ENCODE measurements at places on chromosomes 5 and 9. TPM values are rescaled to one million over a fixed set of nuclear protein-coding genes. Genes with fewer than 3 reads are reported as not detected.

DNA sequence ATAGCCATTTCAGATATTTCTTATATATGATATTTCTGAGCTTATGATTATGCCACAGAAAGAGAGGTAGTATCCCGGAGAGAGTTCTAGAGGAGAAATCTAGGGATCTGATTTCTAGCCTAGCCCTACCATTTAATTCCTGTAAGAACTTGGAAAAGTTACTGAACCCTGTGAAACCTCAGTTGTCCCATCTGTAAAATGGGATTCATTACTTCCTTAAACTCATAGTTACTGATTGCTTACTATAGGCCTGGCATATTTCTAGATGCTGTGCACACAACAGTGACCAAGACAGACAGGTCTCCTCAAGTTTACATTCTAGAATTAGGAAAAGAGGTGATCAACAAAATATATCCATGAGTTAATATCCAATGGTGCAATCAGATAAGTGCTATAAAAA lies 30.8 kb upstream of the SMAD5 start:
- DNase-seq, result no peak

GRCh38 chr5:171308453-171309275 lies at the start of gene TLX3:
Gene TLX3, plus strand, starts transcription at chr5:171309248. Its CDS starts 118 bp downstream, at chr5:171309366.
- DNase-seq, result peak; percentile 46

DNA sequence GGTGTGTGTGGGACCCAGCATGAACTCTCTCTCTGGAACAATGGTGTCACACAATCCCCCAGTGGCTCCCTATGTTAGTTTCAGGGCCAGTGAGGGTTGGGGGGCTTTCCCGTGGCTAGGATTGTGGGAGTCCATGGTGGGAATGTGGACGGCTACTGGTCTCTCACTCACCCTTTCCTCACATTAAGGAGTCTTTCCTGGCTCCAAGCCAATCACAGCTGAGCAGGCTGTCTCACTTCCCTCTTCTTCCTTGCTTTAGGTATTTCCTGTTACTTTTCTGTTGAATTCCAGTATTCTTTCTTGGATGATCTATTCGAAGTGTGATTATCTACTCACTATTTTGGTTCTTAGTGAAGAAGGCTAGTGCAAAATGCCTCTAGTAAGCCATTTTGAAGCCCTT lies 324.4 kb upstream of the MPDZ start:
- DNase-seq, result no peak

DNA sequence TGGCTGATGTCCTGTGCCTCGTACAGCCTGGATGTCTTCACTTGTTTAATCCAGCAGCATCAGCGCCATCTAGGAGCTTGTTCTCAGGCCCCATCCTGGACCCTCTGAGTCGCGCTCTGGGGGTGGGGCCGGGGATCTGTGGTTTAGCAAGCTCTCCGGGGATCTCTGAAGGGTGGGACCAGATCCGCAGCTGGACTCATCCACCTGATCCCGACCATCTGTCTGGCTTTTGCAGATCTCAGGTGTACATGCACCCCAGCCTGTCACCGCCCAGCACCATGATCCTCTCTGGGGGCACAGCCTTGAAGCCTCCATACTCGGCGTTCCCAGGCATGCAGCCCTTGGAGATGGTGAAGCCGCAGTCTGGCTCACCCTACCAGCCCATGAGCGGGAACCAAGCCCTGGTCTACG lies 15.1 kb upstream of the POMT1 start:
- no peak for DNase-seq

The TLR4 gene
- 5.6 TPM for polyA plus RNA-seq

GRCh38 chr5:16552666-16553343 lies 64.0 kb downstream of the RETREG1 start:
- no peak for DNase-seq

DNA sequence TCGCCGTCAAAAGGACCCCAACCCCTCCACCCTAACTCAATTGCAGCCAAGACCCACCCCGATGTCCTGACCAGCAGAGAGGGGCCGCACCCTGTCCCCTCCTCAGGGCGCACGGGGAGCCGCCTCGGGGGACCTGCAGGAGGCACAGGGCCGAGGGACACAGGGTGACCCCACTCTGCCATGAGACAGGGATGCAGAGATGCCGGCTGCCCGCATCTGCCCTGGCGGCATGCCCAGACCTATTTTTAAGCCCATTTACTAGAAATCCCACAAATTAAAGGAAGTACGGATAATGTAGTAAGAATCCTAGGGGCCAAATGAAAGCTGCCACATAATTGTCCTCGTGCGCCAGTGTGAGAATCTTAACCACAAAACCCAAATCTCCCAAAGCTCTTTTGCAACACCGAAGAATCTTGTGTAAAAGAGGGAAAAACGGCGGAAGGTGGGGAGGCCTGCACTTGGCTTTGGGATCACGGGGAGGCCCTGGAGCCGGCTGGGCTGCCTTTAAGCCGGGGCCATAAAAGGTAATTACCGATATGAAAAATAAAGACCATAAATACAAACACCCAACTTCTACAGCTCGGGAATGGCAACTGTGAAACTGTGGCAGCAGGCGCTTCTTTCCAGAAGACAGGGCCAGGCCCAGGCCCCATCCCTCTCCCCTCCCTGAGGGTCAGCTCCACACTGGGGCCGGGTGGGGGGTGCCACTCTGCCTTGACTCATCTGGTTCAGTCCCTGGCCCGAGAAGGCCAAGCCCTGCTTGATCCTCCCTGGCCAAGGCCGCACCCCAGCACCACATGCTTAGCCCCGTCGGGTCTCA lies 35.0 kb downstream of the NACC2 start:
- no peak for DNase-seq

The SLC25A2 gene
- not detected for polyA plus RNA-seq

DNA sequence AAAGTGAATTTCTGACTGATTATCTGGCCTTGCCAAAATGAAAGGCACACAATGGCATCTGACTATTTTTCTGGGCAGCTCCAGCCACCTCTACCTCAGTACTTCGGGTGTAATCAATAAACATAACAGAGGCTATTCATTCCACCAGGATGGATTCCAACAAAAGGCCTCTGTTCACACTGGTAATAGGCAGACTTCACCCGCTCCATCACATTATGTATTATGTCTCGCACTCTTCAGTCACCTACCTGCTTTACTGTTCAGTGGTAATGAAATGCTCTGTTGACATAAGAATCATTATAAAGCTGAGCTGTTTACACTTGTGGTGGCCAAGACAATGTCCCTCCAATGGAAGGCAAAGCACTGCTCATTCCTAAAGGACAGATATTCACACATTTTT lies 1333.7 kb upstream of the WWC1 start:
- no peak for DNase-seq

GRCh38 chr9:28101509-28101908 lies 528.2 kb upstream of the C9orf72 start:
- no peak for DNase-seq

GRCh38 chr9:136310273-136311030 lies 6.6 kb upstream of the CCDC187 start:
- no peak for DNase-seq

The OR1J2 gene
- polyA plus RNA-seq, result not detected

DNA sequence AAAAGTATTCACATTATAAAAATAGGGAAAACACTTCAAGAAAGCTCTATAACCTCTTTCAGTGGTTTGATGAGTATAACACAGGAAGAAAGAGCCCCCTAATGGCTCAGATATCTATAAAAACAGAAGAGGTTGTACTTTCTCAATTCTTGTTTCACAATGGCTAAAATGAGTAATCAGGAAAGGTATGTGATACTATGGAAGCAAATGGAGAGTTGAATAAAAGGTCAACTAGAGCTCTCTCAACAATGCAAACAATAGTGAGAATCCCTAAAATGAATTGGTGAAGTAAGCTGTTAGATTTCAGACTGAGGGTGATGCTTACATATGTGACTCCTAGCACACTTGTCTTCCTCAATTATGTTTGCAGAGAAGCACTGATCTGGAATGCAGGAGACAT lies 584.6 kb upstream of the CDH18 start:
- no peak for DNase-seq

- DNase-seq, result no peak
These were observed 115.2 kb downstream of the GCNT1 start for GRCh38 chr9:76573905-76574760.

The SAPCD2 gene
- 0.63 TPM for polyA plus RNA-seq

- no peak for DNase-seq
These were observed 86.0 kb downstream of the TRIO start for GRCh38 chr5:14229181-14229580.

GRCh38 chr9:36878986-36879982 lies 154.8 kb downstream of the PAX5 start:
- DNase-seq, result no peak

DNA sequence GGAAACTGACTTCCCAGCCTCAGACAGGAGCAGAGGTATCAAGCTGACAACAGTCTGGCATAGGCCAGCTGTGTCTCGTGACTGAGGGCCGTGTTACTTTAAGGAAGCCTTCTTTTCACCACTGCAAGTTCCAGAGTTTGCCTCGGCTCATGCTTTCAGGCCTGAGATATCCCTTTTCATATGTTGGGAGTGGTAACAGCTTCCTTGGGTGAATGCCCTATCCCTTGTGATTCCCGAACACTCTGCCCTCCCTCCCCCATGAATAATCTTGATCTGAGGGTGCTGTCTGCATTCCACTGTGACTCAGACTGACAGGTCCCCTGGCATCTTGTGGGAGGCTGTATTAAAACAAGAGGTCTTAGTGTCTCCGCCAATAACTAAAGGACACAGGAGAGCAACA lies 49.7 kb upstream of the ARL15 start:
- DNase-seq, result no peak

DNA sequence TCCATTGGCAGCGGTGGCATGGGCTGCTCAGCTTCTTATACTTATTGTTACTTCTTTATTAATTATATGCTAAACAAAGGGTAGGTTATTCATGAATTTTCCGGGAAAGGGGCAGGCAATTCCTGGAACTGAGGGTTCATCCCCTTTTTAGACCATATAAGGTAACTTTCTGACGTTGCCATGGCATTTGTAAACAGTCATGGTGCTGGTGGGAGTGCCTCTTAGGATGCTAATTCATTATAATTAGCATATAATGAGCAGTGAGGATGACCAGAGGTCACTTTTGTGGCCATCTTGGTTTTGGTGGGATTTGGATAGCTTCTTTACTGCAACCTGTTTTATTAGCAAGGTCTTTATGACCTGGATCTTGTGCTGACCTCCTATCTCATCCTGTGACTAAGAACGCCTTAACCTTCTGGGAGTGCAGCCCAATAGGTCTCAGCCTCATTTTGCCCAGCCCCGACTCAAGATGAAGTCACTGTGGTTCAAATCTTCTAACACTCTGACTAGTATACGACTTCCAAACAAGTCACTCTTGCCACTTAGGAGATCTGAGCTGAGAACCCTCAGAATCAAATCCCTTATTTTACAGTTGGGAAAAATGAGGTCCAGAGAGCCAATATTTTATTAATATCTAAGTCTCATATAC lies 237.5 kb downstream of the TRIM32 start:
- DNase-seq, result no peak

DNA sequence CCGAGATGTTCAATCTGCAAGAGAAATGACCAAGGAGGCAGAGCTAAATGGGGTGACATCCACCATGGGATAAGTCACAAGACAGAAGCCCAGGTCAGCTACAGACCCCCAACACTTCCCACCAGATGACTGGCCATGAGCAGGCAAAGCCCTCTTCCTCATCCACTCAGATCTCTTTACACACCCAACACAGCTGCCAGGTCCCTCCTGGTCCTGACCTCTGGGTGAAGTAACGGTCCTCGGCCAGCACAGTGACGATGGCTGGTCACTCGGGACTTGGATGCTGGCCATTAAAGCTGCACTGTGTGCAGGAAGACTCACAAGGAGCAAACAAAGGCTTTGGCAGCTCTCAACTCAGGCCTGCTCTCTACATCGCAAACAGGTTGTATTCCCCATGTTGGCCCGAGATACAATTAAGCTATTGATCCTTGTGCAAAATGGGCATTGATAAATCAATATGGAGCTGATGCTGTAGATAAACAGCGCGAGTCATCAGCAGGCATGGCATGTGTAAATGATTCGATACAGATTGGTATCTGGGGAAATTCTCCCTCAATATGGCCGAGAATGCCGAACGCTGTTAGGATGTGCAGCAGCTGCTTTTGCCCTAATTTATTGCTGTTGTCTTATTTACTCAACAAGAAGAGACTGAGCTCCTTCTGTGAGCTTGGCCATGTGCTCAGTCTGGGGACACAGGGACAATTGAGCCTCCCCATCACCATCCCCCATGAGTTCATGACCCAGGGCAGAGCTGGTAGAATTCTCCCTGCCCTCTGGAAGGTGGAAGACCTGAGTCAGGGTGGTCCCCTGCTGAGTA lies 98.7 kb downstream of the C5orf15 start:
- no peak for DNase-seq

GRCh38 chr9:7478646-7479045 lies 320.9 kb downstream of the DMAC1 start:
- no peak for DNase-seq

The FBLL1 gene
- polyA plus RNA-seq, result 0.92 TPM

GRCh38 chr5:5739490-5739945 lies 317.0 kb downstream of the ICE1 start:
- DNase-seq, result no peak

- DNase-seq, result peak; percentile 11
These were observed 26.5 kb downstream of the SMC5 start for GRCh38 chr9:70285246-70285645.

The CCDC180 gene
- 3.4 TPM for polyA plus RNA-seq

DNA sequence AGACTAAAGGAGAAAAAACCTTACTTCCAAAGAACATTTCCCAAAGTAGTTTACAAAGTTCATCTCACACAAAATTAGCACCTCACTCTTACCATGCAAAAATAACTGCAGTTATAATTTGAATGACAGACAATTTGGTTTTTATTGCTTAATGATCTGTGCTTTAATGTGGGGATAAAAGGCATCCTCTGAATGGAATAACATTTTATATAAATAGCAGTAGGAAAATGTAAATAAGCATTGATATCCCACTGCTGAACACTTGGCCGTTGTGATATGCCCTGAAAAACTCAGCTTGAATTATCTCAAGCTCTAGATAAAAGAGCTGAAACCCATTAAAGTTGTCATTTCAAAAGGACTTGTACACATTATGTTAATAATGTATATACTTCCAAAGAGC lies 93.2 kb downstream of the OSMR start:
- no peak for DNase-seq

- DNase-seq, result no peak
These were observed 76.0 kb downstream of the DAB2IP start for GRCh38 chr9:121727295-121728020.

DNA sequence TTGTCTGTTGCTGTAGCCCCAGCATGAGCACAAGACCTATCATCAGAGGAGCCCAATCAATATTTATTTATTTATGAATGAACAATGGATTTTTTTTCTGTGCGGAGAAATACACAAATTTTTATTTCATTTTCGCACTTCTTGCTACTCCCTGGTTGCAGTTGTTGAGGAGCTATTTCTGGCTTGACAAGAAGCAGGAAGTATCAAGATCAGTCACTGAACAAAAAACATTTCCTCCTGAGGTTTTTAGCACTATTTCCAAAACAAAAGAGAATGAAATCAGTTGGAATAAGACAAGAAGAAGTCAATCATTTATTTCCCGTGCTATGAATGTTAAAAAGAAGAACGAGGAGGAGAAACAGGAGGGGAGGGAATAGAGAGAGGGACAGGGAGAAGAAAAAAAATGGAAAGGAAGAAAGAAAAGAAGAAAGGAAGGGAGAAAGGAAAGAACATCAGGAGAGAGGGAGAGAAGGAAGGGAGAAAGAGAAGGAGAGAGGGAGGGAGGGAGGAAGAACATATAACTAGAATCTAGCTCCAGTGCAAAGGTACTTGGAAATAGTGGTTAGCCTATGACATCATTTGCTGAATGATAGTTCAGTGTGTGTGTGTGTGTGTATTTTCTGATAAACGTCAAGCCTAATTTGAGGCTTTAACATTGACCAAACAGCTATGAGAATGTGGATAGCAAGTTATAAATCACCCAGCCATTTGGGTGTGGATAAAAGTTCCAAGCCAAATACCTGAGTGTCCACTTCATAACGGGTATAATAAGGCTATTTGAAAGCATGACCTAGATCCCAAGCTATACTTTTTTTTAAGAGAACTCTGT lies 586.0 kb downstream of the EBF1 start:
- DNase-seq, result no peak

All from urinary bladder (tissue), 4 donors.